Astrocyte of the spinal cord (primary cell): ENCODE measurements at places on chromosomes 16 and 17.
A peak's percentile ranks its signal among the peaks of the same experiment; 100 is the strongest.

- no peak for DNase-seq
These were observed 27.5 kb upstream of the SHCBP1 start for GRCh38 chr16:46648656-46649055.

DNA sequence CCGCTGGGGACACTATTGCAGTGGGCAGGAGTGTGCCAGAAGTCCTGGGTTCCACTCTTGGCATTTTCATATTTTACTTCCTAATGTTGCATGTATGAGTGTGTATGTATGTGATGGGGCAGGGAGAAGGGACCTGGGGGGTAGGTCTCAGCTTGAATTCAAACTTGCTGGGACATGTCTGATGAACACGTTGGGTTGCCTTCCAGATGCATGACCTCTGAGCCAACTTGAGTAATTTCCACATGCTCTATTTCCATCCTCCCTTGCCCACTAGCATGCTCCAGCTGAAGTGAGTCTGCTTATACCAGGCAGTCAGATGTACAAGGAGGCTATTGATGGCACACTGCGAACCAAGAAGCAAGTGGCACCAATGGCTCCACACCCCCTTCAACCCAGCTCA is 32.9 kb upstream of the SRSF1 start:
- no peak for DNase-seq

DNA sequence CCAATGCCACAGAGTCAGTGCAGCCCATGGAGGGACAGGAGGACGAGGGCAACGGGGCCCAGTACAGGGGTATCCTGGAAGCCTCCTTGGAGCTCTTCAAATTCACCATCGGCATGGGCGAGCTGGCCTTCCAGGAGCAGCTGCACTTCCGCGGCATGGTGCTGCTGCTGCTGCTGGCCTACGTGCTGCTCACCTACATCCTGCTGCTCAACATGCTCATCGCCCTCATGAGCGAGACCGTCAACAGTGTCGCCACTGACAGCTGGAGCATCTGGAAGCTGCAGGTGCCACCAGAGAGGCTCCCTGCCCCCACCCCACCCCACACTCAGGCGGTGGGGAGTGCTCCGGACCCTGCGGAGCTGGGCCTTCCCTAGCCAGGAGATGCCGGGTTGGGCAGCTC is 16.6 kb downstream of the TRPV2 start:
- DNase-seq, result no peak

GRCh38 chr16:31467151-31467773 is 4.7 kb upstream of the TGFB1I1 start:
- no peak for DNase-seq

- no peak for DNase-seq
These were observed 185.3 kb upstream of the CACNG3 start for GRCh38 chr16:24070851-24071250.

DNA sequence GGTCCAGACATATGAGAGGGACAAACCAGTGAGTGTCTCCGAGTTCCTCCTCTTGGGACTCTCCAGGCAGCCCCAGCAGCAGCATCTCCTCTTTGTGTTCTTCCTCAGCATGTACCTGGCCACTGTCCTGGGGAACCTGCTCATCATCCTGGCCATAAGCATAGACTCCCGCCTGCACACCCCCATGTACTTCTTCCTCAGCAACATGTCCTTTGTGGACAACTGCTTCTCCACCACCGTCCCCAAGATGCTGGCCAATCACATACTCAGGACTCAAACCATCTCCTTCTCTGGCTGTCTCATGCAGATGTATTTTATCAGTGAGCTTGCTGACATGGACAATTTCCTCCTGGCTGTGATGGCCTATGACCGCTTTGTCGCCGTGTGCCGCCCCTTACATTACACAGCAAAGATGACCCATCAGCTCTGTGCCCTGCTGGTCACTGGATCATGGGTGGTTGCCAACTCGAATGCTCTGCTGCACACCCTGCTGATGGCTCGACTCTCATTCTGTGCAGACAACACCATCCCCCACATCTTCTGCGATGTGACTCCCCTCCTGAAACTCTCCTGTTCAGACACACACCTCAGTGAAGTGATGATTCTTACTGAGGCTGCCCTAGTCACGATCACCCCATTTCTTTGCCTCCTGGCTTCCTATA is 19.2 kb downstream of the ZNF200 start:
- DNase-seq, result no peak

DNA sequence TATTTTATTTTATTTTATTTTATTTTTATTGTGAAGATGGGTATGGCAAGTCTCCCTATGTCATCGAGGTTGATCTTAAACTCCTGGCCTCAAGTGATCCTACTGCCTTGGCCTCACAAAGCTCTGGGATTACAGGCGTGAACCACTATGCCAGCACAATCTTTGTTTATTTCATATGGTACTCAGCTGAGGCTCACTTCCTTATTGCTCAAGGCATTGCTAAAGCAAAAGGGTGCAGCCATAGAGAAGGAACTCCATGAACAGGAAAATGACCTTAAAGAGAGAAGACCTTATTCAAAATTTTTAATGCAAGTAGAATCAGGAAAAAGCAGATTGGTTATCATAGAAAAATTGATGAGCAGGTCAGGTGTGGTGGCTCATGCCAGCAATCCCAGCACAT is 110.6 kb upstream of the RBBP6 start:
- no peak for DNase-seq

GRCh38 chr16:4477966-4478365 is 1.8 kb downstream of the HMOX2 start:
- peak; percentile 52 for DNase-seq

DNA sequence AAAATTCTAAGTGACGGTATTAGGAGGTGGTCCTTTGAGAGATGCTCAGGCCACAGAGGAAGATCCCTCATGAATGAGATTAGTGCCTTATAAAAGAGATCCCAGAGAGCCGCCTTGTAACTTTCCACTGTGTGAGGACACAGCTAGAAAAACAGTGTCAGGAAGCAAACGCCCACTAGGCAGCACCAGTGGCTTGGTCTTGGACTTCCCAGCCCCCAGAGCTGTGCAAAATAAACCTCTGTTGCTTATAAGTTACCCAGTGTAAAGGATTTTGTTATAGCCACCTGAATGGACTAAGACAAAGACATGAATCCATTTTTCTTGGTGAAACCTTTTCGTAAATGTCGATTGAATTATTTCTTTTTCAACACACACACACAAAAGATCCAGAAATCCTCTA is 141.0 kb downstream of the CBLN1 start:
- no peak for DNase-seq

DNA sequence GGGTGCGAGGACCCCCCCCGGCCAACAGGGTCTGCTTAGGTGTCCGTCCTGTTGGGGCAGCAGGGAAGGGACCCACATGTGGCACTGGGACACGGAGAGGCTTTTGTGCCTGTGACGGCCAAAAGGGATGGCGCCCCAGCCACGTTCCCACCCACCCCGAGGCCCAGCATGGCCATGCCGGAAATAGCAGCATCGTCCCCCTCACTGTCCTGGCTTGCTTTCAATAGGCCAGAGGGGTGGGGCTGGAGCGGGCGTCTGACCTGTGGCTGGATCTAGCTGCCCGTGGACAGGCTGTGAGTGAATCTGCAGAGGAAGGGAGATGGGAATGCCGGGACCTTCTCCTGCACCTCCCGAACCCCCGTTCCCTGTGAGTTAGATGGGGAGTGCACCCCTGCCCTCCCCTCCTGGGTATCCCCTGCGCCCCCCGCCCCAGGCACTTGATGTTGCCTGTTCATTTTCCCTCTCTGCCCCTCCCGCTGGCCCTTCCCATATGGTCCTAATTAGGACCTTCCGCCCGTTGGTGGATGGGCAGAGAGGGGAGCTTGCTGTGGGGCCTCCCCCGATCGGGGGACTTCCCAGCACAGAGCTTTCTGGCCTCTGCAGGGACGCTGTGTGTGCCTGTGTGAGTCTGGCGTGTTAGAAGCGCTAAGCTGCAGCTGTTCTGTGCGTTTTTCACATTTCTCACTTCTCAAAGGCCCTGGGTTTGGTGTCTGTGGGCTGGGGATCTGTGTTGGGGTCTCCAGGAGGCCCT is 292.8 kb downstream of the SEC14L1 start:
- DNase-seq, result peak; percentile 65

DNA sequence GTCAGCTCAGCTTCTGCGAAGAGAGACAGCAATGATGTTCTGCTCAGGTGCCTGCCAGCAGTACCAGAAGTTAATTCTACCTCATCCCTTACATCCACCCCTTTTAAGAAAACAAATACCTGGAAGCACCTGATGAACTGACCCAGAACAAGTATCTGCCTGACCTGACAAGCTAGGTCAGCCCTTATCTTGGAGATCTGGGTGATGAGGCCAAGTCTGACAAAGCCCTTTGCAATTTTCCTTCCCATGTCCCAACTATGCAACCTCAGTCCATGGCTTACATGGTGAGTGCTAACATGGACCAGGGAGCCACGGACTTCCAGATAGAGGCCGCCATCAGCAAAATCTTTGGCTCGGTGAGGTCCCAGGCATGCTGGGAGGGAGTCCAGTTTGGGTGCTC is 3.6 kb downstream of the ACADVL start:
- no peak for DNase-seq

DNA sequence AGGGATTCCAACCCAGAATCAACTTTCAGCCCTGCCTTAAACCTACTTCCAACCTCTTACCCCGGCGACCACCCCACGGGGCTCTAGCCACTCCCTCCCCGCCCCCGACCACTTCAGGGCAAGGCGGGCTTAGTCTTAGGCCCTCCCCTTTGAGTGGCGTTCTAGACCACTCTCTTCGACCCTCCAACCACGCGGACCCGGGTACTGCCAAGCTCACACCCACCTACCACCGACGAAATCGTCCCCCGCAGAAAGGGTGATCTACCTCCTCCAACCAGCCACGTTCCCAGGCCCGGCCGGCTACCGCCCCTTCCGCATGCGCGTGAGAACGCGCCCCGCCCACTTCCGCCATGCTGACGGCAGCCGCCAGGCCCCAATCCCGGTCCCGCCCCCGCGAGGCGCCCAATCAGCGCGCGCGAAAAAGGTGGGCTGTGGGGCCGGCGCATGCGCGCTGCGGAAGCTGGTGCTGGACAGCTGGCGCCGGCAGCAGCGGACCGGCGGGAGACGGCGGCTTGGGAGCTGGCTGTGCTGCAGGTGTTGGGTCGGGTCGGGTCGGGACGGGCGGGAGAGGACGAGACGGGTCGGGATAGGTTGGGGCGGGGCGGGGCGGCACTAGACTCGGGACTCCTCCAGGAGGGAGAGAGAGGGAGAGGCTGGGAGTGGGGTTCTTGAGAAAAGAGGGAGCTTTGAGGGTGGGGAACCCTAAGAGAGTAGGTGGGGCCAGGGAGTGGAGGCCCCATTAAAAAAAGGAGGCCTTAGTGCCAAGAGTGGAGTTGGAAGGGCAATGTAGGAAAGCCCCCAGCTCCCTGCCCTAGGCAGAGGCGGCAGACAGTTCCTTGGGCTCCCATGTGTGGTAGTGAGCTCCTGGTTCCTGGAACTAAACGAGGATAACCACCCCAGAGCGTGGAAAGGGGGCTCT is at the start of gene NAT9:
NAT9 (minus strand) TSS at position 302 of the 919 bp plus-strand sequence. CDS start 647 bp downstream, outside the sequence.
- DNase-seq, result peak; percentile 96

- DNase-seq, result no peak
These were observed 9.9 kb downstream of the GPATCH8 start for GRCh38 chr17:44493339-44493738.

GRCh38 chr16:3066440-3066748 is 954 bp downstream of the IL32 start:
- no peak for DNase-seq

- no peak for DNase-seq
These were observed 4.4 kb downstream of the FDXR start for GRCh38 chr17:74868251-74868907.

DNA sequence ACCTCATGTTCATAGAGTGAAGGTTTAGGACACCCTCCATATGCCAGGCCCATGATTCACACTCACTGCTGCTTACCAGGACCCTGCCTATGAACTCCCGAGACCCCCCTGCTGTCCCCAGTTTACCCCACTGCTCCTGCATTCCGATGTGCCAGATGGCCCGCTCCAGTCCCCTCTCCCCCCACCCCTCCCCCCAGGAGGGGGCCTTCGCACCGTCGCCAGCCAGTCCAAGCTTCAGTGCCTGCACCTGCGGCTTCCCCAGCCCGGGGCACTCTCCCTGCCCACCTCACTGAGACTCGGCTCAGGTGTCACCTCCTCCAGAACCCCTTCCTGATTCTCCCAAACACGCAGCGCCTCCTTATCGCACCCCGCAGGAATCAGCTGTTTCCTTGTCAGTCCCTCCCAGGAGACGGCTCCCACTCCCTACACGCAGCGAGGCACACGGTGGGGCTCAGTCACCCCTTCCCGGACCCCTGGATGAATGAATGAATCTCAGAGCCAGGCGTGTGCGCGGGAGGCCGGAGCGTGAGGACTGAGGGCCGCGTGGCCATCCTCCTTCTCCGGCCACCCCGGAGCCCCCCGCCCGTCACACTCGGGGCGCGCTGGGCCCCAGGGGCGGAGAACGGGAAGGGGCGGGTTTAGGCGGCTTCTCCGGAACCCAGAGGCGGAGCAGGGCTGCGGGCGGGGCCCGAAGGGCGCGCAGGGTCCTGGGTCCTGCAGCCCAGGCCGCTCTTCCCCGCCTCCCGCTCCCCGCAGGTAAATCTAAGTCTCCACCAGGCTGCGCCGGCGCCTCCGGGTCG is 1.6 kb downstream of the MYO1C start:
- peak; percentile 31 for DNase-seq

GRCh38 chr16:28187595-28188004 is 24.2 kb downstream of the XPO6 start:
- DNase-seq, result no peak

DNA sequence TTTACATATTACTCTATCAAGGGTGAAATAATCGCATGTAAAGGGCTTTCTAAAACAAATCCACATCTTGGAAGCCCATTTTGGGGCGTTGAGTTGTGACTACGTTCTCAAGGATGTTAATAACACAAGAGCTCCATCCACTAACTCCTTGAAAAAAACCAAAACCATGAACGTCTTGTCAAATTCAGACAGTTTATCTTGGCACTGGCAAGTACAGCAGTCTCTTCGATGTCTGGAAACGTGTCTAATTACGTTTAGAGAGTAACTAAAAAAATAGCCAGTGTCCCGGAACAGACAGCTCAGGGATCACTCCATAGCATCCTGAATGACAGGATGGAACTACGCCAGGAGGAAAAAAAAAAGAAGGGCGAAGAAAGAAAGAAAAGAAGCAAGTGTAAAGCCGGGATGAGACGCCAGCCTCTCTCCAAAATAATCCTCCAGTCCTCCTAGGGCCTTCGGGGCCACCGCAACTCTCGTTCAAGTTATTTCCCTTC is 954 bp downstream of the MYO1D start:
- DNase-seq, result peak; percentile 16

- DNase-seq, result no peak
These were observed 75.1 kb upstream of the GOT2 start for GRCh38 chr16:58809213-58809612.

GRCh38 chr16:58392215-58393137 is at the start of gene GINS3:
GINS3 (plus strand) TSS chr16:58392471; CDS start chr16:58392602, 131 bp downstream.
- peak; percentile 90 for DNase-seq

DNA sequence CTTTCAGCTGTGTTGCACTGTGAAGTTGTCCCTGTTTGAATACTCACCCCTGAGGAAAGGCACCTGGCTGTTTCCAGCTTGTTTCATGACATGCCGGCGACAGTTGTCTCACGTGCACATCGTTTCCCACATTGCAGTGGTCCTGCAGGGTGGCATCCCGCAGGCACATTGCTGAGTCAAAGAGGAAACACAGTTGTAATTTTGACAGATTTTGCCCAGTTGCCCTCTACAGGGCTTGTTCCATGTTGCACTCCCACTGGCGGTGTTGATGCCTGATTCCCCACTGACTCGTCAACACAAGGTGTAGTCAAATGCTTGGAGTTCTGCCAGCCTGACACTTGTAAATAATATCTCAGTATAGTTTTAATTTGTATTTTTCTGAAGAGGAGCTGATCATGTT is 23.8 kb downstream of the EPN2 start:
- no peak for DNase-seq
